ENCODE measurements at places on chromosomes 4 and X.

DNA sequence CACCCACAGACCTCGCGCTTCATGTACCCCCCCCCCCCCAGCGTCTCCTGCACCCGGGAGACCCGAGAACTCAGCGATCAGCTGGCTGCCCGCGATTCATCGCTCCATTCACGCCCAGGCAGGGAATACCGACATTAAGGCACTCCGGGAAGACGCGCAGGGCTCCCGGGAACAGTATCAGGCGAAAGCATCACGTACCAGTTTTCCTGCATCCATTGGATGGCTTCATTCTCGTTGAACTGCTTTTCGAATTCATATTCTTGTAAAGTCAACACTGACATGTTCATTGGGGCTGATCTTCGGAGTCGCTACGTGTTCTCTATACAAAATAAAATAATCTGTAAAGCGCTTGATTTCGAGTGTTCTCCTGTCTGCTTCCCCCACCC lies 373 bp downstream of the ELOVL6 start:
- no peak for DNase-seq

- DNase-seq = no peak
Measured at GRCh38 chr4:105155426-105155825, 8.8 kb downstream of the TET2 start.

GRCh38 chr4:156472624-156473023 lies 499.0 kb downstream of the PDGFC start:
- DNase-seq = no peak

GRCh38 chr4:160894809-160895208 lies 1269.0 kb downstream of the FSTL5 start:
- no peak for DNase-seq

GRCh38 chr4:76716020-76716419 lies 181.9 kb downstream of the SOWAHB start:
- DNase-seq = no peak

DNA sequence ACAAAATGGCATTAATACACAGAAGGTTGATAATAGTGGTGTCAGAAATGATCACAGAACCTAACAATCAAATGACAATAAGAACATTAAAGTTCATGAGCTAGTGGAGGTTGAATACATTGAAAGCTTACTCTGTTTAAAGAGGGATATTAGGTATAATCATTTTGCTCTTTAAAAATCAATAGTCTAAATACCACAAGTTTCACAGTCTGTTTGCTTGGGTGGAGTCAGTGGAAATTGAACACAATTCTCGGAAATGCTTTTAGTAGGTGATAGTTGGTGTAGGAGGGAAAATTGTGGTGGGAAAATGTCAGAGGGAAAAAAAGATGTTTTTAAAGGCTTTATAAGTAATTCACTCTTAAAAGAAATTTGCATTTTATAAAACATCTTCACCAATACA lies 197.1 kb downstream of the GLUD2 start:
- no peak for DNase-seq
